ENCODE measurements at places on chromosomes 16 and 17.
A peak's percentile ranks its signal among the peaks of the same experiment; 100 is the strongest.

- DNase-seq: no peak
Observed at GRCh38 chr17:73679476-73679875, 35.2 kb upstream of the SDK2 start.

DNA sequence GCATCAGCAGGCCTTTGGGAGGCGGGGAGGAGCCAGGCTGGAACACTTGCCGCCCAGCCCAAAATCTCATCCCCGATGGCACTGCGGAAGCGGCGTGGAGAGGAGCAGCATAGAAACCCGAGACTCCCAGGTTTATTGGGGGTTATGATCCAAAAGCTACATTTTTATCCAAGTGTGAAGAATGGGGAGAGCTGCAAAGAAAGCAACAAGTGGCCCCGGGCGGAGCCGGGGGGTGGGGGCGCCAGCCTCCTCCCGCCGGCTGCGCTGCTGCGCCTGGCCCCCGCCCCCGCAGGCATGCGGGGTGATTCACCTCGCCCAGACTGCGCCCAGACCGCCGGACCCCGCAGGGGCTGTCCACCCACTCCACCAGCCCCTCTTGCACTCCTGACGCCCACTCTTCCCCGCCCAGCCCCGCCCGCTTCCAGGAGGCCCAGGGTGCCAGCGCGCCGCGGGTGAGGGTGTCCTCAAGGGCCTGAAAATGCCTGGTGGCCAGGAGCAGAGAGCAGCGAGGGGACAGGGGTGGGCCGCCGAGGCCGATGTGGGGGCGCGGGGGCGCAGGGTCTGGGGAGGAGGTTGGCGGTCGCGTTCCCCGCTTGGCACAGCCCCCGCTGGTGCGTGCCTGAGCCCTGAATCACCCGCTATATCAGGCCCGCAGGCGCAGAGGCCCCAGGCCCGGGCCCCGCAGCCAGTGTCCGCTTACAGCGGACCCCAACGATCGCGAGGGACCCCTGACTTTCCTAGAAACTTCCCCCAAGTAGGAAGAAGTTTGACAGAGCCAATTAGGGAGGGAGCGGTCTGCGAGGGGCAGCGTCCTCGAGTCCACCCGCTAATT is 1.3 kb downstream of the CAVIN1 start:
- DNase-seq: no peak

- DNase-seq: peak; percentile 20
Observed at GRCh38 chr17:65278050-65278819, 141.1 kb downstream of the RGS9 start.

DNA sequence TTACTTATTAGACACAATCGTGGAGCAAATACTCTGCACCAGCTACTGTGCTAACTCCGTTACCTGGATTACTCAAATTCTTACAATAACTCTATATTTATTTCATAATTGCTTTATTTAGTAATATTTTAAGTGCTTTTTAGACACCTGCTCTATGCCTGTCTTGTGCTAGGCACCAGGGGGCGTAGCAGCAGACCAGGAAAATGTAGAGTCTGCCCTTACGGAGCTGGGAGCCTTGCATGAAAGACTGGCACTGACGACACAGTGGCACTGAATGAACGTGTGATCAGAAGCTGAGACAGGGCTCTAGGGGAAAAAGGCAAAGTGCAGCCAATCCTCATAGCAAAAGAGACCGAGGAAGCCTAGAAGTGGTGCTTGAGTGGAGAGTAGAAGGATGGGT is 486.5 kb downstream of the CDH13 start:
- peak; percentile 16 for DNase-seq

DNA sequence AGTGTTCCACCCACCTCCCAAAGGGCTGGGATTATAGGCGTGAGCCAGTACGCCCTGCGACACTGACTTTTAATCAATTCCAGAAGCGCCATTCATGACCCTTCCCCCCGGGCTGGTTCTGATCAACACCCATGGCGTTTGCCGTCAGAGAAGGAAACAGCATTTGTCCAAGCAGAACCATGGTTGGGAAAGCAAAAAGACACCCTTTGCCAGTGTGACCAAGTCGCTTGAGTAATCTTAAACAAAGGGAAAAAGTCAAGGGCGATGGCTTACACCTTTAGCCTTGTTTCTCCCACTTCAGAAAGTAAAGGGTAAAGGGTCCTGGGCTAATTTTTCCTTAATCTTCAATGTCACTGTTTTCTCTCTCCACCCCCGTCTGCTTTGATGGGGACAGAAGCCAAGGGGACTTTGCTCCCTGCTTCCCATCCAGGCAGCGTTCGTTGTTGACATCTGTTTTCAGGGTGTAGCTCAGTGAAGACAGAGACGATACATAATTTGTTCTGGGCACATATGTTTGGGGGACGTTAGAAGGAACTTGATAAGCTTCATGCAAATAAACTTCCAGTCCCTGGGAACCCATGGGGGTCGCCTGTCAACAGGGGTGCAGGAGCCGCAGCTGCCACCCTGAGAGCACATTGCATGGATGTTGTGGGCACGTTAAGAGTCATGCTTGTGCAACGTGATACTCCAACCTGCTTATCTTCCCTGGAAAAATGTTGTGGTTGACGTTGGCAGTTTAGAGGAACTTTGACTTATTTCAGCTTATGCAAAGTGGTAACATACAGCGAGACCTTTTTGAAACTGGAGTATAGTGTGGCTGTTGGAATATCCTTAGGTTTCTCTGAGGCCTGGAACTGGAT is 50.6 kb upstream of the TANGO6 start:
- DNase-seq: no peak

DNA sequence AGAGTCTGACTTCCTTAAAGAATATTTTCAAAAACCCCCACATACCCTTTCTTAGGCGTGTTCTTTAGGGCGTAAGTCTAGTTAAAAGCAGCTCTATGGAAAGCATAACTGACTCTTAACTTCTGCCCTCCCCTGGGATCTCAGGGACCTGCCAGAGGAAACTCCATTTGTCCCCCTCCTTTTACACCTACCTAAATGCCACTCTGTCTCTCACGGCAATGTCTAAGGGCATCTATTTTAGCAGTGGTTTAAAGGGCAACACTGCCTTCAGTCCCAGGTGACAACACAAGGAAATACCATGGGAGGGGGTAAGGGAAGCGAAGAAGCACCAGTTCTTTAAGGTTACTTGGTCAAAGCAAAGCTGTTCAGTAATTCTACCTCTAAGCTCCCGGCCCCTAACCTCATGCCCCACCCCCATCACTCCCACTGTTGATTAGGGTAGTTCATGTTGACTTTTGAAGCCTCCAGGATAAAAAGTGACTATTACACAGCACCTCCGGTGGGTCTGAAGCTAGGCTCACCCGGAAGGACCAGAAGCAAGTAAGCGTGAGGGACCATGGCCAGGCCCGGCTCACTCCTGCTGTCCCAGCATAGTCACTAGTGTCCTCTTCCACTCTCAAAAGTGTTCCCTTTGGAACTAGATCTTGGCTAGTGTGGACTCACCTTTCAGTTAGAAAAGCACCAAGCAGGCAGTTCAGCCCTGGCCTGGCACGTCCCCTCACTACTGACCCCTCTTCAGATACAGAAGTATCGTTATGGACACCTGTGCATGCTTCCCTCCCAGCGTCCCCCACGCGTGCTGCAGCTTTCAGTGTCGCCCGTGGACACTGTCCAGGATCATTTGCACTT is 47.1 kb downstream of the CYTH1 start:
- DNase-seq: no peak

GRCh38 chr17:28443901-28444638 is 29.4 kb upstream of the SLC13A2 start:
- DNase-seq: no peak

DNA sequence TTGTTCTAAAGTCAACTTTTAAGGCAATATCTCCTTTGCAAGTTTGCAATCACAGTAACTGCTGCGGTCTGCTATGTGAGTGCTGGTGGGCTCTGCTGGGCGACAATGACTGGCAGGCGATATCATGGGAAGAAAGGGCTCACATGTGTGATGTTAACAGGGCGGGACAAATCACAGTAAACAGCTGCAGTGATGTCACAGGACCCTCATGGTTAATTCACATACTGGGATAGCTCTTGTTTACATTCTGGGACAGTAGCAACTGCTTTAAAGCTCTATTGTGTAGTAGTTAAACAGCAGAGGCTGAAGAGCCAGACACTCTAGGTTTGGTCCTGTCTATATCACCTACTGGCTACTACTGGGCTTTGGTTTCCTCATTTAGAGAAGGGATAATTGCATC is 257.2 kb upstream of the ASIC2 start:
- no peak for DNase-seq

DNA sequence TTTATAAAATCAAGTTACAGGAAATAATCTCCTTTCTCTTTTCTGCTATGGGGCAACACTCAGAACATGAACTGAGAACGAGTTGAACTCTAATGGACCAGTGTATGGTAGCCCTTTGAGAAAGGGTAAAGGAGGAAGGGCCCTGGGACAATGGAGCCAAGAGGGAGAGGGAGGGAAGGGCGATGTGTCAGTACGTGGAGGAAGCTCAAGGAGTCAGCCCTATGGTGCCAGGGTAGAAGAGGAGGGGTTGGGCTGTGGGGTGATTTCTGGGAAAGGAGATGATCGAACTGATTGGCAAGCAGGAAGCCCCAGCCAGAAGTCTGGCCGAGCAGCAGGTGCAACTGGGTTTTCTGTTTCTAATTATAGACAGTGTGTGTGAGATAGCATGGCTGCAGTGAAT is 4.3 kb upstream of the WIPI1 start:
- DNase-seq: peak; percentile 57

GRCh38 chr17:13362341-13363122 is 239.2 kb downstream of the HS3ST3A1 start:
- DNase-seq: no peak

DNA sequence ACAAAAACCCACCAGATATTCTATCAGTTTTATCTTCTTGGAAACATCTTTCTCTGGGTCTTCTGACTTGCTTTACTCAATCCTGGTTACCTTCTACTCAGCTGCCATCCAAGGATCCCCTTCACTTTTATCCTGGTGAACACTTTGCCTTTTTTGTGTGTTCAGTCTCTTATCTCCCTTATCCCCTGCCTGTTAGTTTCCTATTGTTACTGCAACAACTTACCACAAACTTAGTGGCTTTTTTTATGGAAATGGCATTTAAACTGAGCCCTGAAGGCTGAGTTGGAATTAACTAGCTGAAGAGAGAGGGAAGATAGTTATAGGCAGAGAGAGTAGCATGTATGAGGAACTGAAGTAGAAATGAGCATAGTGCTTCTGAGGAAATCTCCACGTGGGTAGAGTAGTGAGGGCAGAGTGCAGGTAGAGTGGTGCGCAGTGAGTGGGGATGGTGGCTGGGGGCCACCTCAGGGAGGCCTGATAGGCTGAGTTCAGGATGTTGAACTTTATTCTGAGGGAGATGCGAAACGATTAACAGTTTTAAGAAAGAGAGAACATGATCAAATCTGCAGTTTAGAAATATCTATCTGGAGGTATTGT is 26.3 kb downstream of the TANGO6 start:
- no peak for DNase-seq

DNA sequence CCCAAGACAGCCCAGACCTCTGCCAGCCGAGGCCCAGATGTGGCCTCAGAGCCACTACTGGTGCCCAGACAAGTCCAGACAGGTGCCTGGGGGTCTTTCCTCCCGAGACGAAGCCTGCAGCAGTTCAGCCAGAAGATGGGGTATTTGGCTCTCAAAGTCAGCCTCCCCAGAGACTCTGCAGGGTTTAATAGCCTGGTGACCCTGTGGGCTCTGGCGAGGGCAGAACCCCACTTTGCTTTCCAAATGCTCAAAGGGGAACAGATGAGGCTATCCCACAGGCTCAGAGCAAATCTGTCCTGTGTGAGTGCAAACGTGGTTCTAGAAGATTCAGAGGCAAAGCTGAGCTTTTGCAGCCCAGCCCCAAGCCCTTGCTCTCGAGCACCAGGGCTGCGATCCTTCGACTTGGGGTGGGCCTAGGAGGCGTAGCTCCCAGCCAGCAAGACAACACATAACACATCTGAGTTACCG is 236.0 kb downstream of the MRTFB start:
- no peak for DNase-seq

DNA sequence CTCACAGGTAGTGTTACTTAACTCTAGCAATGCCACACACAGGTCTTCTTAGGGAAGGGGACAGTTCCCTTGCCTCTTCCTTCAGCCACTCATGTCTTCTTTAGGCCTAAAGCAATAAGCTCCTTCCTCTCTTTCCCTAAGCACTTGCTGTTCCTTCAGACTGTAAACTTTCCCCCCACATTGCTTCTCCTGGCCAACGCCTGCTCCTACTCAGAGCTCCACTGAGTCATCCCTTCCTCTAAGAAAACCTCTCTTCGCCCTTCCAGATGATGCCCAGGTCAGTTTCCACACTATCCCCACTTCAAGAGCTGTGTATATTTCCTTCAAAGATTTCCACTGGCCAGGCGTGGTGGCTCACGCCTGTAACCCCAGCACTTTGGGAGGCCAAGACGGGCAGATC is 12.5 kb upstream of the EPOP start:
- no peak for DNase-seq
